HEK293T (cell line): ENCODE measurements at places on chromosomes 12 and 14.

- no peak for DNase-seq
Measured at GRCh38 chr12:123805173-123805572, 43.1 kb downstream of the DNAH10 start.

DNA sequence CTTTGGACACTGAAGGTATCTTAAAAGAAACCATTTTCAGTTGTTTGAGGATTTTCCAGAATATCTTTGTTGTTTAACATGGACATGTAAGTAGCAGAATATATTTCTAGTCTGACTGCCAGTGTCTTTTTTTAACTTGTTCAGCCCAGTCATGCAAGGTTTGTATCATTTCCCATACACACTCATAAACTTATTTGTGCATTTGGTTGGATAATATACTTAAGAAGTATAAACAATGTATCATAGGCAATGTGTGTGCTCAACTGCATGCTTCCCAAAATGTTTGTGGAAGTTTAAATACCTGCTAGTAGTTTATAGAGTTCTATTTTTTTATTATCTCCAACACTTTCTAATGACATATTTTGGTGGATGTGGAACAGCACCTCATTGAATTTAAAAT, 707.4 kb upstream of the FBXO33 start:
- DNase-seq, result no peak

- no peak for DNase-seq
Measured at GRCh38 chr12:46455648-46456352, 83.2 kb upstream of the SLC38A2 start.

GRCh38 chr12:42593874-42594273, 4.3 kb upstream of the PRICKLE1 start:
- no peak for DNase-seq

DNA sequence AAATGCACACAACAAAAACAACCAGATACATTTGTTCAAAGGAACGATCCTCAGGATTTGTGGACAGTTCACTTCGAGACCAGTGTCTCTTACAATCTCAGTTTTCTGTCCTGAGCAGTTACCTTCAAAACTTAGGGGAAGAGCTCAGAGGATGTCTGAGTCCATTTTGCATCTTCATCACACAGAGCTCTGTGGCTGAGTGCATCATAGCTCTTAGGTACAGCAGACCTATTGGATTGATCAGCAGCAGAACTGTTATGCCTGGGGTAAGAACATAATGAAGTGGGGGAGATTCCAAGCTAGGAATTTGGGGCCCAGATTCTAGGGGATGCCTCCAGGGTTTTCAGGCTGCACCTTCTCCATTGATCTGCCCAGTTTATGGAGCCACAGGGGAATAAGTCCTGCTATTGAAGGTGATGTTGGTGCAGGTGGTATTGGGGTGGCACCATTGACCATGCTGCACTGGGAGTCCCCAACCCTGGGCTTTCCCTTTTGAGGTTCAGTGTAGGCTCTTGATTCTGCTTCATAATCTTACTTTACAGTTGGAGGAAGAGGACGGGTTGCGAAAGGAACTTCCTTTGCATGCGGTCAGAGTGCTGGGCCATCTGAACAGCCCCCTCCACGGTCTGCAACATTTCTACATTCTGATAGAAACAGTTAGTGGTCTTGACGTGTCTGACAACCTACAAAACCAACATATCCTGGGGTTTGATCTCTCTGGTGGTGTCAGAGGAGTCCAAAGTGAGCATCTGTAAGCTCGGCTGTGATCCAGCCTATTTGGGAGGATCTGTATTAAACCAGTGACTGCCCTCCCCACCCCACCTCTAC, 112.8 kb downstream of the CHST11 start:
- DNase-seq, result no peak

DNA sequence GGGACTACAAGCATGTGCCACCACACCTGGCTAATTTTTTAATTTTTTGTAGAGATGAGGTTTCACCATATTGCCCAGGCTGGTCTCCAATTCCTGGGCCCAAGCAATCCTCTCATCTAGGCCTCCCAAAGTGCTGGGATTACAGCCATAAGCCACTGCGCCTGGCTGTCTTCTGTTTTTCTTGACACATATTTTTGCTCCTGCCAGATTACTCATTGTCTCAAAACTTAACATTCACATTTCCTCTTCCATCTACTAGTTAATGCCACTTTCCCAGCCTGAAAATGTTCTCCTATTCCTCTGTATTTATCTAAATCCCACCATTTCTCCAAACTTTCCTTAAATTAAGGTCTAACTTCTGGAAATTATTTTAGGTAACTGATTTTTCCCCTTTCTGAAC, 36.2 kb upstream of the KCNH3 start:
- no peak for DNase-seq

DNA sequence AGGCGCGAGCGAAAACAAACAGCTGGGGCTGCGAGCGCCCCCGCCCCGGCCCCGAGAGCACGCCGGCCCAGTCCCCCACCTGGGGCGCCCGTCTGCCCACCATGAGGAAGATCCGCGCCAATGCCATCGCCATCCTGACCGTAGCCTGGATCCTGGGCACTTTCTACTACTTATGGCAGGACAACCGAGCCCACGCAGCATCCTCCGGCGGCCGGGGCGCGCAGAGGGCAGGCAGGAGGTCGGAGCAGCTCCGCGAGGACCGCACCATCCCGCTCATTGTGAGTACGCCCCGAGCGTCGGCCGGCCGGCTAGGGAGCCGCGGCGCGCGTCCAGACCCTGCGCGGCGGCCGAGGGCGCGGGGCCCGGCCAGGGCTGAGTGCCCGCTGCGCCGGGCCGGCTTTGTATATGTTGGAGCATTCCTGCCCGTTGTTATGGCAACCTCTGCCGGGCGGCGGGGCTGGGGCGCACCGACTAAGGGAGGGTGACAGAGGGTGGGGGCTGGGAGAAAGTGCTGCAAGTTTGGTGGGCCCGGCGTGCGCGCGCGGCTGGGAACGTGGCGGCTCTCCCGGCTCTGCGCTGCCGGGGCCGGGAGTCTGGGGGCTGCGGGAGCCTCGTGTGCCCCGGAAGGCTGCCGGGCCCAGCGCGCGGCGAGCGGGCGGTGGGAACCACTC, 367 bp downstream of the GALNT16 start:
- peak; percentile 52 for DNase-seq

DNA sequence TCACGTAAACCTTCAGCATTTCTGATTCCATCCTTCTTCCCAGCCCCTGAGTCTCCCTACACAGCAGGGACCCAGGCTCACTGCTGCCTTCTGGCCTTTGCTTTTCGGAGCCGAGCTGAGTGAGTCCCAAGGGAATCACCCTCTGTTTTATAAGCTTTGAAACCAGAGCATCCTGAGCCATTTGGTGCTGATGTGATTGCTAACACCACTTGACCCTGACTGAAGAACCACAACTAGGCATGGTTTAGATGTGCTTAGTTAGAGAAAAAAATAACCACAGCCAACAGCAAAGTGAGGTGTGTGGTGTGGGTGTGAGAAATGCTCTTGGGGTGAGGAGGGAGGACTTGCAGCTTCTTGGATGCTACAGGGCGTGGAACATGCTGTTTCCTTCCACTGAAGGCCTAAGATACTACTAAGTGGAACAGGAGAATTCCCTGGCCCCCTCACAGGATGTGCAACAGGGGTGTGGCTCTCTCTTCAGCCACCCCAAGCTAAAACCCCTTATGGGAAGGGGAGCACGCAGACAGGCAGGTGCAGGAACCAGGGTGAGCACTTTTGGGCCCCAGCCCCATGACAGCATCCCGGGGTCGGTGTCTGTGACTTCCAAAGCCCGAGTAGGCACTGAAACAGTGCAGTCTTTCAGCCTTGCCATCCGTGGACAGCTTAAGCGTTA, at the start of gene TC2N:
TC2N (minus strand) TSS at position 221 of the 673 bp plus-strand sequence. CDS start 53,767 bp downstream, outside the sequence.
- DNase-seq, result no peak
